Large intestine (tissue), 12 donors: ENCODE measurements at places on chromosomes 4 and X. TPM values are rescaled to one million over a fixed set of nuclear protein-coding genes. Genes with fewer than 3 reads are reported as not detected.

DNA sequence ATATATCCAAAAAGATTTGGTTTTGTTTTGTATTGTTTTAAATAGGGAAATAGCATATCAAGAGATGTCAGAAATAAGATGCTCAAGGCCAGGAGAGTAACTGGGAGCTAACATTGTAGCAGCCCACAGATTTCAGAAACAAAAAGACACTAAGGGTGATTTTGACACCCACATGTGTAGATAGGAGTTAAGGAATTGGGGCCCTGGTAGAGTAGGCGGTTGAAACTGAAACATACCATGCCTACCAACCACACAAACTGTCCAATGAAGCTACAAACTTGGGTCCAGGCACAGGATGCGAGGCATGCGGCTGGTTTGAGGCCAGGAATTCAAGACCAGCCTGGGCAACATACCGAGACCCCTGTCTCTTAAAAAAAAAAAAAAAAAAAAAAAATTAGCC, 6.3 kb upstream of the HSPA4L start:
- H3K27ac ChIP-seq = no peak overlapping the region
- no peaks in the 10 kb centered on the region for H3K36me3 ChIP-seq
- no peak for DNase-seq
- H3K27me3 ChIP-seq = peaks cover 7% of the 10 kb centered on the region
- H3K4me3 ChIP-seq = no peak overlapping the region

DNA sequence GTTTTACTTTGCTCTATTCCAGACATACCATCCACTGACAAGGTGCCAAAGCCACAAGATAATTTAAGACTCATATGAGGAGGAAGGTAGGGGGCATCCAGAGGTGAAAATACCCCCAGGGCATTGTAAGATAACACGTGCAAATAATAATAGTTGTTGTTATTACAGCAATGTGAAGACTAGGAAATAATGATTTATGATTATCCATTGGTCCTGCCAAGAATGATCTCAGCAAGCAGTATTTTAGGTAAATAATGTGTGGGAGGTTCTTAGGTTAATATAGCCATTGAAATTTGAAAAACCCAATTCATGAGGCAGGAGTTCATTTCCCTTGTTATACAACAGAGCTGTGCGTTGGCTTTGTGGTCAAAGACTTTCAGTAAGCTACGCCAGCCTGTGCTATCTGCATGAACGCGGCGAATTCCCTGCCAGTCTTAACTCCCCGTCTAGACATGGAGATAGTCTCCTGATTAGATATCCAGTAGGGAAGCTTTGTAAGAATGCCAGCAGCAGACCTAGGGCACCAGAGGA, 47.2 kb upstream of the MXRA5 start:
- no peaks in the 10 kb centered on the region for H3K36me3 ChIP-seq
- no peak overlapping the region for H3K27ac ChIP-seq
- H3K4me1 ChIP-seq = no peaks in the 10 kb centered on the region
- no peak for DNase-seq

CCNG2 gene
- polyA plus RNA-seq = 154 TPM

DNA sequence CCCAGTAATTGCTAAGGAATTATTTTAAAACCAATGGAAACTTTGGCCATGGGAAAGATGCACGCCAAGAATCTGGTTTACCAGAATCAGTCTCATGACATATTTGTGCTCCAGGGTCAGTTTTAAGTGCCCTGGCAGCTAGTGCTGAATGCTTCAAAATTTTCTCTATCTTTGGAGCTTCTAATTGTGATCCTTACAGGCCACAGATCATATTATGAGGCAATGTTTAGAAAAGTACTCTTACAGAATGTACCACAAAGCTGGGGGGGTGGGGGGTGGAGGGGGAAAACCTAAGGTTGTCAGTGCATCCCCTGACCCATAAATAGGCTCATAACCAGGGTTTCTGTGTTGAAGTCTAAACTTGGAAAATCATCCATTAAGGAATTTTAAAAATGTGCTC, 514.5 kb downstream of the INPP4B start:
- no peaks in the 10 kb centered on the region for H3K27me3 ChIP-seq
- no peak overlapping the region for H3K27ac ChIP-seq
- no peak for DNase-seq
- H3K4me3 ChIP-seq = no peak overlapping the region

DNA sequence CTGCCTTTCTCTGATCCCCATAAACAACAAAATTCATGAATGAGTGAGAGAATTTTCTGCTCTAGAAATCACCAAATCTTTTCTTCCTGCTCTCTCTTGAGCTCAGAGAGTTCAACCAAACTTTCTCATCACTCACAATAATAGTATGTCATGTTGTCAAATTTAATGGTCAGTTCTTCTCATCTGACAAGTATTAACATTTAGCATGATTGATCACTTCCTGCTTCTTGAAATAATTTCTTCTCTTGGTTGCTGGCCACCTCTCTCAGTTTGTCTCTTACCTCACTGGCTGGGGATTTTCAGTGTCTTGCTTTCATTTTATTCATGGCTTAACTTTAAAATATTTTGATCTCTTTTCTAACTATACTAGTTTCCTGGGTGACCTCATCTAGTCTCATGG, 25.5 kb upstream of the FGF5 start:
- no peak overlapping the region for H3K27ac ChIP-seq
- peaks cover 10% of the 10 kb centered on the region for H3K27me3 ChIP-seq
- H3K4me3 ChIP-seq = no peak overlapping the region
- H3K36me3 ChIP-seq = no peaks in the 10 kb centered on the region

DNA sequence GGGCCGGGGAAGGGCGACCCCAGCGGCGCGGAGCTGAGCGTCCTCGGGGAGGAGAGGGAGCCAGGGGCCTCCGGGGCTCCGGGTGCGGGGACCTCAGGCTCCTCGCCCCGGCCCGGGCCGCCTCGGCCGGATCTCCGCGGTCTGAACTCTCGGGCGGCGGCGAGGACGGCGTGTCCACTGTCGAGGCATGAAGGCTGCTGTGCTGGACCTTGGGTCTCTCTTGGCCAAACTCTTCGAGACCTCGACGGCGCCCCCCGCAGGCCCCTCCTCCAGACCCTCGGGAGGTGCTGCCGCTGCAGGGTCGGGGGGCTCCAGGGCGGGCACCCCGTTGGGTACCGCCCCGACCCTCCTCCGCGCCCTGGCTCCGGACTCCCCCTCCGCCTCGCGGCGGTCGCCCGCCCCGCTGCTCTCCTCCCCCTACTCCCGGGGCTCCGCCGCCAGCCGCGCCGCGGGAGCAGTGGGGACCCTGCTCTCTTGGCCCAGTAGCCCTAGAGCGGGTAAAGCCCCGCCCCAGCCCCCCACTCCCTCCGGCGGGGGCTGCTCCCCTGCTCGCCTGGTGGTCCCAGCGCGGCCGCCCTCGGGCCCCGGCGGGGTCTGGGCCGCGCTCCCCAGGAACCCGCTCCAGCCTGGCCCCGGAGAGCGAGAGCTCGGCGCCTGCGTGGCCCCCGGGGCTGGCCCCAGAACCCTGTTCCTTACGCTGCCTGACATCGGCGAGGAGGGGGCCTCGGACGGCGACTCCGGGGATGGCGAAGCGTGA, 564 bp downstream of the FAM149A start:
- H3K27me3 ChIP-seq = peaks cover 2% of the 10 kb centered on the region
- no peaks in the 10 kb centered on the region for H3K36me3 ChIP-seq
- peaks cover 7% of the 10 kb centered on the region for H3K4me1 ChIP-seq

MAGEC3 gene
- 0.12 TPM for polyA plus RNA-seq

SMR3B gene
- not detected for polyA plus RNA-seq

YY2 gene
- 2.8 TPM for polyA plus RNA-seq

DNA sequence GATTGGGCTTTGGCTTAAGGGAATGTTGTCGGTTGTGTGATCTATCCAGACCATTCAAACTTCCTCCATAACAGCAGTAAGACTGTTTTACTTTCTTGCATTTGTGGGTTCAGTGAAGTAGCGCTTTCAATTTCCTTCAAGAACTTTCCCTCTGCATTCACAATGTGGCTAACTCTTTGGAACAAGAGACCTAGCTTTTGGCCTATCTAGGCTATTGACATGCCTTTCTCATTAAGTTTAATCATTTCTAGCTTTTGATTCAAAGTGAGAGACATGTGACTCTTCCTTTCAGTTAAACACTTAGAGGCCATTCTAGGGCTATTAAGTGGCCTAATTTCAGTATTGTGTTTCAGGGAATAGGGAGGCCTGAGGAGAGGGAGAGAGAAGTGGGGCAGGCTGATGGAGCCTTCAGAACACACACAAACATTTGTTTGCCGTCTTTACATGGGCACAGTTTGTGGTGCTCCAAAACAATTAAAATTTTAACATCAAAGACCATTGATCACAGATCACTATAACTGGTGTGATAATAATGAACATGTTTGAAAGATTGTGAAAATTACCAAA, 34.1 kb downstream of the ADH5 start:
- H3K36me3 ChIP-seq = peaks cover 53% of the 10 kb centered on the region
- no peak overlapping the region for H3K27ac ChIP-seq
- DNase-seq = no peak
- H3K4me3 ChIP-seq = no peak overlapping the region

DNA sequence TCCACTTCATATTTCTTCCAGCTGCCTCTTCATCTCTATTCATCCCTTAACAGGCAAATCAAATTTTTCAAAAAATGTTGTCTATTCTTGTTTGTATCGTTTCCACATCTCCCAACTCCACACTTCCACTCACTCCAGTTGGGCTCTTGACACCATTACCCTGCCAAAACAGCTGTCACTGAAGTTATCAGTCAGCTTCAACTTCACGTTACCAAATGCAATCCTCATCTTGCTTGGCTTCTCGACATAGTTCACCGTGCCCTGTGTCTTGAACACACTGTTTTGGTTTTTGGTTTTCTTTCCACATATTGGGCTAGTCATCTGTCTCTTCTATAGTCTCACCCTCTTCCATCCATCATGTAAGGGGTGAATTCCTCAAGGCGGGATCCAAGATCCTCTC, 65.2 kb downstream of the GALNT7 start:
- no peak overlapping the region for H3K27ac ChIP-seq
- H3K27me3 ChIP-seq = no peaks in the 10 kb centered on the region

DNA sequence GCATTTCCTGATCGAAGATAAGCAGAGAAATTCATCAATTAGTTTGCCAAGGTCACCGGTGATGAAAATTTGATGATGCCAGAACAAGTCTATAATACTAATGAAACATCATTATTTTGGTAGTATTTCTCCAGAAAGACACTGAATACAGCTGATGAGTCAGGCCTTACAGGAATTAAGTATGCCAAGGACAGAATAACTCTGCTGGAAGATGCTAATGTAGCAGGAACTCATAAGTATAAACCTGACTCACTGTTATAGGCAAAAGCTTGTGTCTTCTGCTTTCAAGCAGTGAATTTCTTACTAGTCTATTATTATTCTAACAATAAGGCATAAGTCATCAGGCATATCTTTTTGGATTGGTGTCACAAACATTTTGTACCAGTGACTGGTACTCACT, 1825.1 kb upstream of the IGFBP7 start:
- no peaks in the 10 kb centered on the region for H3K27me3 ChIP-seq
- no peak overlapping the region for H3K27ac ChIP-seq
- no peak overlapping the region for H3K4me3 ChIP-seq
- no peak for DNase-seq
- no peaks in the 10 kb centered on the region for H3K4me1 ChIP-seq

GRCh38 chrX:142076633-142077032, 128.5 kb downstream of the MAGEC2 start:
- H3K4me3 ChIP-seq = no peak overlapping the region
- H3K27ac ChIP-seq = no peak overlapping the region
- H3K27me3 ChIP-seq = no peaks in the 10 kb centered on the region
- no peaks in the 10 kb centered on the region for H3K4me1 ChIP-seq
- no peaks in the 10 kb centered on the region for H3K36me3 ChIP-seq

DNA sequence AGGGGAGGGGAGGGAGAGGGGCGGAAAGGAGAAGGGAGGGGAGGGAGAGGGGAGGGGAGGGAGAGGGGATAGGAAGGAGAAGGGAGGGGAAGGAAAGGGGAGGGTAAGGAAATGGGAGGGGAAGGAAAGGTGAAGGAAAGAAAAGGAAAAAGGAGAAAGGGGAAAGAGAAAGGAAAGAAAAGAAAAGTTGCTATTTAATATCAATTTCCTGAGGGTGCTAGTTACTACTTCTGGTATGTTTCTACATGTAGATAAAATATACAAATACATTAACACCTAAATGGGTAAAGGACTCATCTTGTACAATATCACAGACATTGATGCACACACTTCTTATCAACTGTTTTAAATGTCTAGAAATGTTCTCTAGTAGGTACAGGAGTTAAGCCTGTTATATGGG, 22.6 kb downstream of the ANXA5 start:
- H3K4me1 ChIP-seq = peaks cover 24% of the 10 kb centered on the region
- no peak overlapping the region for H3K4me3 ChIP-seq
- DNase-seq = no peak
- no peaks in the 10 kb centered on the region for H3K27me3 ChIP-seq
- peaks cover 49% of the 10 kb centered on the region for H3K36me3 ChIP-seq
- H3K27ac ChIP-seq = no peak overlapping the region

- no peaks in the 10 kb centered on the region for H3K4me1 ChIP-seq
- no peak for DNase-seq
These were observed 196.4 kb upstream of the RADX start for GRCh38 chrX:106415276-106415895.

MTNR1A gene
- 0.48 TPM for polyA plus RNA-seq

- no peaks in the 10 kb centered on the region for H3K36me3 ChIP-seq
- no peak overlapping the region for H3K4me3 ChIP-seq
- H3K27ac ChIP-seq = no peak overlapping the region
- no peaks in the 10 kb centered on the region for H3K4me1 ChIP-seq
- no peaks in the 10 kb centered on the region for H3K27me3 ChIP-seq
- no peak for DNase-seq
These were observed 31.5 kb downstream of the SHOX start for GRCh38 chrX:662126-662525.

STAG2 gene
- polyA plus RNA-seq = 70.0 TPM

DNA sequence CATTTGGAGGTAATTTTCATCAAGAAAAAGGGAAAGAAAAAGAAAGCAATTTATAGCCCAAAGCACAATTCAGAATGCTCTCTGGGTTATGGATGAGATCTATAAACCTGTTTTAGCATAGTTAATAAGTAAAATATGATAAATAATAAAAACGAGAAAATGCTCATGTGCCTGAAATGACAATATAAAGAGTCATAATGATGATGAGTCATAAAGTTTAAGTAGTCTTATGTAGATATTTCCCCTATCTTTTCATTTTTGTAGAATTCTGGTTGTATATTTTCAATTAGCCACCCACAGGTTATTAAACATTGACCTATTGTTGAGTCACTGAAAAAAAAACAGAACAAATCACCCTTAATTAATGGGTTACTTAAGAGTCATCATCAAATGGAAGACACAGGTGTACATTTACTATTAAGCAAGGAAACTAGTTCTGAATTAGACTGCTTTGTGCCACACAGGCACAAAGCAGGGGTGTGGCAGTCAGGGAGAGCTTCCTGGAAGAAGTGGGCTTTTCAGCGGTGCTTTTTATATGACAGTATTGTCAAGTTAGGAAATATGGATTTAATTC, 29.3 kb downstream of the BEND4 start:
- no peaks in the 10 kb centered on the region for H3K4me1 ChIP-seq
- peaks cover 4% of the 10 kb centered on the region for H3K27me3 ChIP-seq

- no peak overlapping the region for H3K4me3 ChIP-seq
- no peak overlapping the region for H3K27ac ChIP-seq
- peaks cover 7% of the 10 kb centered on the region for H3K4me1 ChIP-seq
- no peaks in the 10 kb centered on the region for H3K36me3 ChIP-seq
- H3K27me3 ChIP-seq = no peaks in the 10 kb centered on the region
These were observed 68.8 kb downstream of the ARFIP1 start for GRCh38 chr4:152848508-152848907.

H2BW1 gene
- not detected for polyA plus RNA-seq
